ENCODE measurements at places on chromosomes 7 and 10.

DNA sequence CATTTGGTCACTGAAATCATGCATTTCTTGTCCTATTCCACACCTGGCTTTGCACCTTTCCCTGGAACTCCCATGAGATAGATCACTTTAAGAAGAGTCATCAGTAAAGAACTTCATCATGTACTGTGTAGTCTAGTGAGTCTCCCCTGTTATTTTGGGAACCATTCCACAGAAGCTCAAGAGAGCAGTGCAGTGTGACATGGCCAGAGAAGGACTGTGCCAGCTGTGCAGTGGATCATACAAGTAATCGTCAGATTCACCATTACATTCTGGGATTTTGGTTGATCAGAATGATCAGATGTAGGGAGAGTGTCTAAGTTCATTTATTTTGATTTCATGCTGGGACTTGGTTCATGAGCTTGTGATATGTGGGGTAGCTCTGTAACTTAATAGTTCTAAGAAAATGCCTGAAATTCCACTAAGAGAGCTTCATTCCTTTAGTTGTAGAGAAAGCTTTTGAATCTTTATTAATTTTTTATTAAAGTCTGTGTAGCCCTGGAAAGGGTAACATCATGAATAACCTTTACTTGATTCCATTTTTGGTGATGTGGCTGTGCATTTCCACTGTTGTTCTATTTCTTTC lies 166.8 kb downstream of the SUGCT start:
- no peak for DNase-seq

- DNase-seq: no peak
Measured at GRCh38 chr7:101984133-101984879, 166.9 kb downstream of the CUX1 start.

- no peak for DNase-seq
Measured at GRCh38 chr7:149313981-149314380, 52.0 kb downstream of the ZNF783 start.

- no peak for DNase-seq
Measured at GRCh38 chr7:149818536-149818840, 19.7 kb upstream of the ZNF862 start.

DNA sequence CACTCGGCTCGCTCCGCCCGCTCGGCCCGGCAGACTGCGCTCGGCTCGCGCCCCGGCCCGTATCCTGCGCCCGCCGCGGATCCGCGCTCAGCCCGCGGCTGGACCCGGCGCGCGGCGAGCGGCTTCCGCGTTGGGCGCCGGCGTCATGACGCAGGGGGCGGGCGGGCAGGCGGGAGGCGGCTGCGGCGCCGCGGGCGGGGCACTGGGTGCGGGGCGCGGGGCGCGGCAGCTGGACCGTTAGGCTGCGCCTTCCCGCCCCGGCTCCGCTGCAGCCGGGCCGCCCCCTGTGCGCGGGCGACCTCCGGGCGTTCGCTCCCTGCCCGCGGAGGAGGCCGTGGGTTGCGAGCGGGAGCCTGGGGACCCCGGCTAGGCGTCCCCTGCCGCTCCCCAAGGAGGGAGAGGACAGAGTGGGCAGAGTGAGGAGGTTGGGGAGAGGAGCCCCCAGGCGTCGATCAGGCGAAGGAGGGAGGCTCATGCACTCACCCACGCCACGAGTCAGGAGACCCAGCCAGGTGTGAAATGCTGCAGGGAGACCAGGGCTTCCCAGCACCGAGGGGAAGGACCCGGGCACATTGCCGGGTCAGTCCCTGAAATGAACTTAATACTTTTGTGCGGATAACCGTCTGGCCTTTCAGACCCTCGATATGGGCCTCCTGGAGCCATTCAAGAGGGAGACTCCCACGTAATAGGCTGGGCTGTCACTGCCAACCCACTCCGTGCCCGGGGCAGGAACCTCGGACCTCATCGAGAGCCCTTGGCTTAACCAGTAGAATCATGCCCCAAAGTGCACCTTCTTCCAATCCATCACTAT lies at the start of gene PIP4K2A:
PIP4K2A (minus strand) TSS at position 100 of the 811 bp plus-strand sequence. CDS start 252 bp downstream, outside the sequence.
- DNase-seq: no peak

DNA sequence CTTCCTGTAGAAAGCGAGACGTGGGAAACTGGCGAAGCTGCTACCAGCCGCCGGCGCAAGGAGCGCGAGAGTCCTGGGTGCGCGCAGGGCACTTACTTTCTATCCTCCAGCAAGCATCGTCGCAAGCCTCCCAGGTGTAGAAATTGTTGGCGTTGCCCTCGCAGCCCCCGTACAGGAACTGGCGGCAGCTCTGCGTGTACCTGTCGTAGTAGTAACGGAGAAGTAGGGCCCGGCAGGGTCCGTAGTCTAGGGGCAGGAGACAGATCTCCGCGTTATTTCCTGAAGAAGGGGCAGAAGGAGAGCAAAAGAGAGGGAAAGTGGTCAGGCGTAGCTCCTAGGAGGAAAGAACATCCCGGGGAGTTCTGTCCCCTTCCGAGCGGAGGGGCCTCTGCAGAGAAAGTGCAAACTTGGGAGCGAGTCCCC lies 501 bp downstream of the TFPI2 start:
- DNase-seq: no peak

GRCh38 chr7:139731802-139732470 lies 45.9 kb downstream of the HIPK2 start:
- no peak for DNase-seq

DNA sequence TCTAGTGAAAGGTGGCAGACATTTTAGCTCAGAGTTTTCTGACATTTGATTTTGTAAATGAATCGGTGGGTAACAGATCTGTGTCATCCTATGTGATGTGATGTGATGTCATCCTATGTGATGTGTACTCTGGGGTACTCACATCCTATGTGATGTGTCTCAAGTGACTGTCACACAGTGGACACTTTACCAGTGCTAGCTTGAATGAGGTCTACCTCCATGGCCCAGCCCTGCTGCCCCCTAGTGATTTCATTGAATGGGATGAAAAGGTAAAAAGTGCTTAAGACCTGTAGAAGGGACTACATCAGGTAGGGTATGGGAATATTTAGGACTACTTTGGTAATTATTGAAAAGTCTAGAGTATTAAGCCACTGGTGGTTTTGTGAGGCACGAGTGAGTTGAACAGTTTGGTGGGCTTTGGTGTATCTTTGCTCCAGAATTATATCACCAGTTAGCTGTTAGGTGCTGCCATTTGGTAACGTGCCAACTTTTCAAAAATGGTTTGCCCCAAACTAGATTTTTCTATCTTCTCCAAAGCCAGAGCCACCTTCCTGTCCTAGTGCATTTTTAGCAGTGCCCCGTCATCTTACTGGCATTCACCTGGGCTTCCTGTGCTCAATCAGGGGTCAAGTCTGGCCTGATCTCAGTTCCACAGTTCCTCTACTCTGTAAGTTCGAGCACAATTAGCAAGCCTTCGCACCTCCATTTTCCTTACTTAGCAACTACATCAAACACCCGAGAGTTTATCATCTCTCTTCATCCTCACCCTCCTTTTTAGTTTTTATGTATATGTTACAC lies 9.7 kb downstream of the EIF4H start:
- DNase-seq: no peak

- peak; percentile 40 for DNase-seq
Measured at GRCh38 chr7:151459726-151460473, 20.0 kb upstream of the CRYGN start.

DNA sequence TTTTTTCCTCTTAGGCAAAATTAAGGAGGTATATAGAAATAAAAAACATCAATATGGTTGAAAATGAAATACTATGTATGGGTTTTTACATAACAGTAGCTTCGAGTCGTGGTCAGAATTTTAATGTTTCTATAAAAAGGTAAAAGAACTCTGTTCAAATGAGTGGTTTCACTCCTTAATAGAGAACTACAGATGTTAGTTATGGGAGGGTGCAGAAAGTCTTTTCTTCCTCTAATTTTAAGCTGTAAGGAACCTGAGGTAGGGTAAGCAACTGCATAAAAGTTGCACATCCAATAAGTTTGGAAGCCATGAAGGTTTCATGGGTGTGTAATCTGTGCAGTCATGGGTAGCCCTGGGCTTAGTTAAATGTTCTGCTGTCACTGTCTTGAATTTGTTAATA lies 141.3 kb downstream of the SUGCT start:
- no peak for DNase-seq

- DNase-seq: no peak
Measured at GRCh38 chr7:132118641-132119040, 457.6 kb downstream of the PLXNA4 start.

GRCh38 chr10:78909221-78909620 lies 159.5 kb upstream of the ZMIZ1 start:
- no peak for DNase-seq

GRCh38 chr7:134089446-134089845 lies 37.7 kb upstream of the LRGUK start:
- no peak for DNase-seq

DNA sequence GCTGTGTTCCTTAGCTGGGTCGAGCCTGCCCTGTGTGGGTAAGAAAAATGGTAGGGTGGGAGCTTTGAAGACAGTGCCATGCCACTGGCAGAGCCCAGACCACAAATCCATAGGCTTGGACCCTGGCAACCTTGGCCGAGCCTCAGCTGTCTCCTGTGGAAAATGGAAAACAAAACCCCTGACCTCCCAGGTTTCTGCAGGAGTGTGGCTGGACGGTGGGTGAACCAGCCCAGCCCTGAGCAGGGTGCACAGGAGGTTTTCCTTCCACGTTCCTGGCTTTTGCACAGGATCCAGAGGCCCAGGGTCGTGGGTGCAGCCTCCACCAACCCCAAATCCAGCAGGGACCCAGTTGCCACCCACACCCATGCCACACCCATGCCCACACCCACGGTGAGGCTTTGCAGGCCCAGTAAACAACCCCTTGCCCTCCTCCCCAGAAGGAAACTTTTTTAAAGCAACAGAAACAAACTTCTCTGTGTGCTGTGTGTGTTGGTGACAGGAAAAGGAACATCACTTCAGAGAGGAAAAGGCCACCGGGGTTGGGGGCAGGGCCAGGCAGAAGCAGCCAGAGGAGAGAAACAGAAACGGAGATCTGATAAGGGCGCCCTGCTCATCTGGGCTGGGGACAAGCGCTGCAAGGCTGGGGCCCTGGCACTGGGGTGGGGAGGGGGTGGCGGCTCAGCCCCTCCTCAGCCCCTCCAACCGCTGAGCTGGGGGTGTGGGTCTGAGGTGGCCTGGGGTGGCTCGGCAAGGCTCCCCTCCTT lies 20.7 kb upstream of the ZMIZ1 start:
- DNase-seq: no peak

DNA sequence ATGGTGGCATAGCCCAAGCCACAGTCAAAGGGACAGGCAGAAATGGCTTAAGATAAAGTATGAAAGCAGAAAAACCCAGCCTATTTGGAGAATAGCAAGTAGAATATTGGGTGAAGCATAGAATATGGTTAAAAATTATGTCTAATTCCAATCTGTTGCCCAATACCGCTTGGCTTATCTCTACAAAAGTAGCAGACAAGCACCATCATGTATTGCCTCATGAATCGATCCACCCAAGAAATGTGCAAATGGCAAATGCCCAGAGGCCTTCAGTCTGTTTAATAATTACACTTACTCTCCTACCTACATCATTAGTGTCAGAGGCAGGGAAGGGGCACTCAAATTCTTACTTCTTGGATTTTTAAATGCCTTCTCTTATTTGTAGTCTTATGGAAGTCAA lies 130.9 kb upstream of the ADAM12 start:
- DNase-seq: no peak

DNA sequence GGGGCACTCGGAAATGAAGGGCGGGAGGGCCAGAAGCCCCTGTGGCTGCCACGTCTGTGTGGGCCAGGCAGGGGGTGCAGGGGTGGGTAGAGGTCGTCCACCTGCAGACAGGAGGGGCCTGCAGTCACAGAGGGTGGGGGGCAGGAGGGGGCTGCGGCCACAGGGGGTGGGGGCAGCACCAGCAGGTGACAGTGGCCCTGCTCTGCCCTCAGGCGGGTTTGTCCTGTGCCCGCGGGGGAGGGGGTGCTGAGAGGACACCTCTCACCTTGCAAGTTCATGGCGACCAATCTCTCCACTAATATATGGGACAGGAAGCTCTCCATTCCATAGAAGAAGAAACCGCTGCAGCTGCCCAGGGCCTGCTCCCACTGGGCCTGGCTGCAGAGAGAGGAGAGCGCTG lies 26.6 kb upstream of the NKX6-2 start:
- DNase-seq: no peak

DNA sequence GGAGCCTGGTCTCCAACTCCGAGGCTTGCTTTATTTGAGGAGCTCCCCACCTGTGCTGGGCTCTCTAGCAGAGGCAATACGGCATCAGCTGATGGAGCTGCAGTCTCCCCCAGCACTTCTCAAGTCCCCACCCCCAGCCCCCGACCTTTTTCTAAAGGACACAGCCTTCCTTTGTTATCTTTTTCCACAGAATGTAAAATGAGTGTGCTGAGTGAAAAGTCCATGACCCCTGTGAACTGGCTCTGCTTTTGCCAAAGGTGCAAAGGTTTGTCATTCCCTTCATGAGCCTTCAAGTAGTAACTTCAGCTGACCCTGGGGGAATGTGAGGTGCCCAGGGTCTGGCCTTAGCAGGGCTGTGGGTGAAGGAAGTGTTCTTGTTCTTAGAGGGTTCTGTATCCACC lies 25.5 kb downstream of the LRRC4 start:
- DNase-seq: no peak
